Renal pelvis (tissue), 12 donors: ENCODE measurements at places on chromosomes 5 and 9. TPM values are rescaled to one million over a fixed set of nuclear protein-coding genes. Genes with fewer than 3 reads are reported as not detected.
A peak's percentile ranks its signal among the peaks of the same experiment; 100 is the strongest.

DNA sequence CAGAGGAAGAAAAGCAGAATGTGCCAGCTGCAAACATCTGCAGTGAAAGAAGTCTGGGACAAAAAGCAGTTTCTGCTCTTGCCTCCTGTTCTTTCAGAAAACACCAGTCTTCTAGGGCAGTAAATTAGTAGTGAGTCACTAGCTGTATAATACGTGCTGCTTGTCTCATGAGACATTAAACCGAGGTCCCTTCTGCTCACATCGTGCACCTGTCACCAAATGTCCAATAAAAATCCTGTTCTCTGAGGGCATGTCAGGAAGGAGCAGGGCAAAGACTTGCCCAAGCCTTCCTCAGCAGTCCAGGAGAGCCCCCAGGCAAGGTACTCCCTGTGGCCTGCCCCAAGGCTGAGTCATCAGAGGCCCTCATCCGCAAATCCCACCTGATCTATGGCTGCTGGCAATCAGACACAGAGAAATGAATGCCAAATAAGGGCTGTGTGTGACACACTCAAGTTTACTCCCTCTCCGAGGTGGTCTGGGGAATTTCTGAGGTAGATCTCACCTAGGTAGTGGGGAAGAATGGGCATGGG lies 255.3 kb upstream of the SMARCA2 start:
- DNase-seq = no peak

GRCh38 chr5:20604992-20605391 lies 617.0 kb upstream of the CDH18 start:
- no peak for DNase-seq

- no peak for DNase-seq
Observed at GRCh38 chr9:20994486-20994885, 37.0 kb downstream of the HACD4 start.

GRCh38 chr5:55905251-55905650 lies 54.1 kb downstream of the IL31RA start:
- no peak for DNase-seq

DNA sequence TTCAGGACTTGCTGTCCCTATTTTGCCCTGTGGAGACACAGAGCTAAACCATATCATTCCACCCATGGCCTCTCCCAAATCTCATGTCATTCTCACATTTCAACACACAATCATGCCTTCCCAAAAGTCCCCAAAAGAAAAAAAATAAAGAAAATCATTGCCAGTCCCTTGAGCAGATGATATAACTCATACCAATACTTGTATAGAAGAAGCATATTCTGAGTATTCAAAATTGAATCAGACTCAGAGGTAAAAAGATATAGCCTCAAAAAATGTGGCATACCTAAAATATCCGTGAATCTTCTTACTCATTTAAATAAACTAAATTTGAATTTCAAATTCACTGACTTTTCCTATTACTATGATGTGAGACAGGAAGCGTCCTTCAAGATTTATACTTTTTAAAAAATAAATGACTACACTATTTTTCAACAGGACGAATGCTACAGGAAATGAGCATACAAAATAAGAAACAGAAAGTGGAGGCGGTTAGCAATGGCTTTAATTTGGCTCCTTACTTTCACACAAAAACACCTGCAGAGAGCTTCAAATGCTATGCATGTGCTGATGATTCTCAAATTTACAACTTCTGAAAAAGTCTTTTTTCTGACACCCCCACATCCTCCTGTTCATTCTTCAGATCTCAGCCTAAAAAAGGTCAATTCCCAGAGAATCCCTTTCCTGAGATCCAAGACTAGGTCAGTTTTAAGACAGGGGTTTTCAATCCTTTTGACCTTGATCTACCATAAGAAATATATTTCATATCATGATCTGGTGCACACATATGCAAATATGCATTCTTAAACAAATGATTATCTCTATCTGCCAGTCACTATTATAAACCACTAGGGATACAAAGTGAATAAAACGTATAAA lies 39.6 kb upstream of the DMXL1 start:
- DNase-seq = no peak

DNA sequence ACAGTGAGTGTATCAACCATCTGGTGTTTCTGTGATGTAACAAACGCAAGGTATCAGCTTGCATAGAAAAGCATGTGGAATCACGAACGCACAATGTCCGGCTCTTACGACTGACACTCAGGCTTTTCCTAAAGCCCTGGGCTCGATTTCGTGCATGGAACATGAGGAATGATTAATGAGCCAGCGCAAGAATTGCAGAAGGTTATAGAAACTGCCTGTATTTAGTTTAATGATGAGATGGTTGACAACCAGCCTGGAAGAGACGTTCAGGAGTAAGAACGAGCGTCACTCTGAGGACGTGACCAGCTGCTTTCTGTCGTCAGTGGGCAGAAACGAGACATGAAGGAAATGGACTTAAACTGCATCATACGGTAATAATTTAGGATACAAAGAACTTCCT lies 497.6 kb downstream of the IRX1 start:
- DNase-seq = no peak

GRCh38 chr5:137937994-137938750 lies 48.9 kb downstream of the PKD2L2 start:
- DNase-seq = no peak

- DNase-seq = no peak
Observed at GRCh38 chr9:11374926-11375325, 762.1 kb upstream of the PTPRD start.

DNA sequence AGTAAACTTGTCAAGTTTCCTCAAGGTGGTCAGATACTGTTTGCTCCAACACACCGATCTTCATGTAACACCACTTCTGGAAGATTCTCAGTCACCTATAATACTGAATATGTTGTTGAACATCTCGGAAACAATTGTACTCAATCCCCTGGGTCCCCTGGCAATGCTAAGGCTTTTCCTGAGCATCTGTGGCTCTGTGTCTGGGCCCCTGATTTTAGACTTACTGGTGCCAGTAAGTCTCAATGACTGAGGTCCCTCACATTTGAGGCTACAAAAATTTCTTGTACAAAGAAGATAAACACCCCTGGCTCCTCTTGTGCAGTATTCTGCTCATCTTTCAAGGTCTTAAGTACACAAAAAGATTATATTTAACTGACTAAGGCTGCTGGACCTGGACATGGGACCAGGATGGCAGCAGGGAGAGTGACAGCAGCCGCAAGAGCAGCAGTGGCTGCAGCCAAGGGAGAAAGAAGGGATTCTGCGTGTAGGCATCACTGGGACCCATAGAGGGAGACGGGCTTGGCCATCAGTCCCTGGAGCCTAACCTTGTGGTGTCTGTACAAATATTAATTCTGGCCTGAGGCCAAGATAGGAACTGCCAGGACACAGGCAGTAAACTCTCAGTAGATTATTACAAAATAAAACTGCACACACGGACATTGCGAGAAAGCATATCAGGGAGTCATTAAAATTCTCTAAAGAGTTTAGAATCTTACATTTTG lies 49.0 kb upstream of the TNPO1 start:
- DNase-seq = no peak

DNA sequence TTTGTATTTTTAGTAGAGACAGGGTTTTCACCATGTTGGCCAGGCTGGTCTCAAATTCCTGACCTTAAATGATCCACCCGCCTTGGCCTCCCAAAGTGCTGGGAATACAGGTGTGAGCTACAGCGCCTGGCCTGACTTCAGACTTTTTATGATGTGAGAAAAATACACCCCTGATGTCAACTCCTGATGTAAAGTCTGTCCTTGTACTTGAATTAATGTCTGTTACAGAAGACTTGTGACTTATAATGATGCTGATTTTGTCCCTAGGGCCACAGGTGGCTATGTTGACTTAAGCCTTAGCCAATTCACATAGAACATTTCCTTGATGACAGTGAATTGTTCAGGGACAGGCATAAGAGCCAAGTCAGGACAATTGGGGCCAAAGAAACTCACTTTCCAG lies 42.5 kb upstream of the MELK start:
- no peak for DNase-seq

GRCh38 chr9:9790216-9790872 lies 822.5 kb downstream of the PTPRD start:
- peak; percentile 35 for DNase-seq

GRCh38 chr9:89604729-89605464 lies at the start of gene GADD45G:
Gene GADD45G, plus strand, starts transcription at chr9:89605012. Its CDS starts 110 bp downstream, at chr9:89605122.
- DNase-seq = peak; percentile 82

- no peak for DNase-seq
Observed at GRCh38 chr5:96812851-96813250, 5.1 kb upstream of the ERAP1 start.

GRCh38 chr9:1748407-1748806 lies 266.7 kb upstream of the SMARCA2 start:
- no peak for DNase-seq

DNA sequence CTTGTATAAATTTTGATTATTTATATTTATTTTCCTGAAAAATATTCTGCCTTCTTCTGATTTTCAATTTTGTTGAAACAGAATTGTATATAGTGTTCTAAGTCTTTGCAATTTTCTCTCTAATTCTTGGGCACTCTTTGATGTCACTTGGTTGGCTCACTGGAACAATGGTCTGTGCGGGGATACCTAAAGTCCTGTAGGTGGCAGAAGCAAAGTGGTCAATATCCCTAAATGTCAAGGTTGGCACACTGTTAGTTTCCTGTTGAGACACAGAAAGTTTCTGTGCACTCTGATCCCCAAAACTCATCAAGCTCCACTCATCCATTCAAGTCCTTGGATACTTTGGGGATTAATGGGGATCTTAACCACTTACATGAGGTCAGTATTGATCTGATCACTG lies 480.8 kb upstream of the CCNG1 start:
- no peak for DNase-seq

DNA sequence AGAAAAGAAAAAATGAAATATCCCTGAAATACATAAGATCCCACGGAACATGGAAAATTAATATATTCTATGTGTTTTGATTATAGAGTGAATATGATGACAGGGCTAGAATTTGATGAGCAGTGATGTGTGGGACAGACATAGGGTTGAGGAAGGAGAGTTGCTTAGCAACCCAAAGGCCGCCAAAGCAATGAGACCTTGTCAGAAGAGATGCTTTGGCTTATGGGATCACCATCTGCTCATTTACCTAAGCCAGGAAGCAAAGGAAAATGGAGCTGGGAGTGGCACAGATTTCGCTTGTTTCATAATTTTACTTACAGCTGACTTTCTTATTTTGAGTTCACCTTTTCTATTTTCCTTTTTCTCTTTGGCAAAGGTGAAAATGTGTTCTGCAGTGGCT lies 20.9 kb upstream of the HAPLN1 start:
- DNase-seq = no peak

- peak; percentile 40 for DNase-seq
Observed at GRCh38 chr9:6215562-6215961, at the start of gene IL33. Gene IL33, plus strand, starts transcription at chr9:6215807. Its CDS starts 25,888 bp downstream, at chr9:6241695.

UBE2QL1 gene
- 0.95 TPM for polyA plus RNA-seq

SLCO4C1 gene
- 32.4 TPM for polyA plus RNA-seq

FOXD4 gene
- polyA plus RNA-seq = 0.42 TPM

LCP2 gene
- polyA plus RNA-seq = 3.1 TPM

BNC2 gene
- 11.1 TPM for polyA plus RNA-seq

PCDHA11 gene
- polyA plus RNA-seq = 0.05 TPM

PANK3 gene
- 48.9 TPM for polyA plus RNA-seq

OLFM1 gene
- polyA plus RNA-seq = 2.6 TPM

CDC20B gene
- polyA plus RNA-seq = 0.64 TPM
